ENCODE measurements at places on chromosomes 5 and 9.

DNA sequence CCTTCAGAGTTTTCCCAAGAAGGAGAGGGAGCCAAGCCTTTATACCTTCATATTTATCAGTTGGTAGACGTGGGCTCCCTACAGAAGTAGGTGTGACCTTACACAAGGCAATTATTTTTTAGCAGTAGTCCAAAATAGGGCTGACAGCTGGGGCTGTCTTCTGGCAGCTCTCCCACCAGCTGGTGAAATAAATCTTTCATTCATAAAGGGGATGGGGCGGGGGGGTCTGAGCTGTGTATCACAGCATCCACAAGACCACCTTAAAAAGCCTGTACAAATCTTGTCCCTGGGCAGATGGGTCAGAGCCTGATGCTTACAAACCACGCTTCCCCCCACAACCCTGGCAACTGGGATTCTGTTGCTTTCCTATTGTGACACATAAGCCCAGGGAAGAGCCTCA is 19.7 kb downstream of the CSF2 start:
- DNase-seq, result no peak

DNA sequence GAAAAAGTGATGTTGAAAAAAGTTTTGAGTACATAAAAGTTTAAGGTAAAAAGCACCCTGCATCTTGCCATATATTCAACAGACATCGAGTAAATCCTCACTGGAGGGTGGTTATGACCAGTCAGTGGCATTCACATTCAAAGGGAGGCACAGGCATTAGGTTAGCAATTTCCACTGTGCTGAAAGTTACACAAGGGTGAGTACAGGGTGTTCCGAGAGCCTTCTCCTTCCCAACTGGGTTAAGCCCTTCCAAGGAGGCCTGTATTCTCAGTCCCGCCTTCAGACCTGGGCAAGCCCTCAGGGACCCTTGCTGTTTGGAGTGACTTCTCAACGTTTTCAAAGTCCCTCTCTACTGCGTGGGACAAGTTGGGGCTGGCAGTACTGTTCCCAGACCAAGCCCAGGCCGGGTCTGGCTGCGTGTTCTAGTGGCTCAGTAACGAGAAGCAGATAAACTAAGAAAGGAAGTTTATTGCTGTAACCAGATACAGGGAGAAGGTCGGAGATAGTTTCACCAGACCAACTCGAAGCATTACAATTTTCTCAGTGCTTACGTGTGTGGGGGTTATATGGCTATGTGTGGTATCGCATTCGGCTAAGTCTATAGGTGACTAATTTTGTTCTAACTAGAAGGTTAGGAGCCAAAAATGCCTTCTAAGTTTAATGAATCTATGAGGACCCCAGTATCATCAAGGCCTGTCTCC is 13.0 kb upstream of the SETX start:
- no peak for DNase-seq

DNA sequence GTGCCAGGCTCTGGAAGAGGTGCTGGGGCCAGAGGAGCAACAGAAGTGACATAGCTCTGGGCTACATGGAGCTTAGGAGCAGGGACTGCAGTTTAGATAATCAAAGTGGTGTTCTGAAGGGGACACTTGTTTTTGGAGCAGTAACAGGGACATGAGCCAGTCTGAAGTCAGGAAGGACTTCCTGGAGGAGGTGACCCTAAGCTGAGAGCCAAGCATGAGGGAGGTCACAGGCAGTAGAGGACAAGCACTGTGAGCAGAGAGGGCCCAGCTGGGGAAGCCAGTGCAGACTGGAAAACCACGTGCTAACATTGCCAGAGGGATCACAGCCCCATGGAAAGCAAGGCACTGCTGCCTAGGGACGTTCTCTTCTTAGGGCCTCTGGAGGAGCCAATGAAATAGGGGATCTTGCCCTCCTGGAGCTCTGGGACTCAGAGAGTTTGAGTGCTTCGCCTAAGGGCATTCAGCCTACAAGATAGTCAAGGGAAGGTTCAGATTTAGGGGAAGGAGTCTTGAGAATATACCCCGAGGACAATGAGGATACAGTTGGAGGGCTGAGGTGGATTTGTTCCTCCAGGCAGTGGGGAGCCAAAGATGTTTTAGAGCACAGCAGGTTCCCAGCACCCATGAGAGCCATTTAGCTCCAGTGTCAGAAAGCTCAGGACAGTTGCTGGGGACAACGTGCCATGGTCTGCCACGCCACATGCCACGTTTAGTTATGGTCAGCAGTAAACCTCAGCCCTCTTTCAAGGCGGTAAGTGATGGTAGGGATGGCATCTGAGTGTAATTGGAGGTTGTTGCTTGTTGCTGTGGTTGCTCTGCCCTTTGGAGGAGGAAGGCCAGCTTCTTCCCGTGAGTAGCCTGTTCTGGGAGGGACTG is 40.5 kb upstream of the SH3PXD2B start:
- peak; percentile 51 for DNase-seq

DNA sequence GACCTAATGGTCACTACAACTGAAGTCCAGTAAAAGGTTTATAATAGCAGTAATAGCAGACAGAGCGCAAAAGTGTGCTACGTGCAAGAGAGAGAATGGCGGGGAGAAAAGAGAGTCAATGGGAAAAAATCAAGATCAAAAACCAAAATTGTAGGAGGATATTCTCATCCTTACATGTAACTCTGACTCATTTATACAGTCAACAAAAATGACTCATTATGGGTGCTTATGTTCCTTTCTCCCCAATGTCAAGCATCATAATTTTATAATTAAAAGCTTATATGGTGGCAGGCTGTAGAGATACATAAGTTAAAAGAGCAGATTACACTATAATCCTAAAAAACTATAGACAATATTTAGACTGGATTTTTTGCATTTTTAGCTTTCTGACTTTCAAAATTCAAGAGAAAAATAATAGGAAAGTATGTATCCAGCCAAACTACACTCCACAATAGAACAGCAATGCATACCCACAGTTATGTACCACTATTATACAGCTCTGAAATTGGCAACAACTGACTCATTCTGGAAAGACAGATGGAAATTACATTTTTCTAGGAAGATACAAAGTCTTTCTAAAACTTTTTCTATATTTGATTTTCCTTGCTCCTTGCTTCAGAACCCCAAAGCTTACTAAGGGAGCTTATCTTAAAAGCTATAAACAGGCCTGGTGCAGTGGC is 78.4 kb downstream of the PLPP1 start:
- no peak for DNase-seq

DNA sequence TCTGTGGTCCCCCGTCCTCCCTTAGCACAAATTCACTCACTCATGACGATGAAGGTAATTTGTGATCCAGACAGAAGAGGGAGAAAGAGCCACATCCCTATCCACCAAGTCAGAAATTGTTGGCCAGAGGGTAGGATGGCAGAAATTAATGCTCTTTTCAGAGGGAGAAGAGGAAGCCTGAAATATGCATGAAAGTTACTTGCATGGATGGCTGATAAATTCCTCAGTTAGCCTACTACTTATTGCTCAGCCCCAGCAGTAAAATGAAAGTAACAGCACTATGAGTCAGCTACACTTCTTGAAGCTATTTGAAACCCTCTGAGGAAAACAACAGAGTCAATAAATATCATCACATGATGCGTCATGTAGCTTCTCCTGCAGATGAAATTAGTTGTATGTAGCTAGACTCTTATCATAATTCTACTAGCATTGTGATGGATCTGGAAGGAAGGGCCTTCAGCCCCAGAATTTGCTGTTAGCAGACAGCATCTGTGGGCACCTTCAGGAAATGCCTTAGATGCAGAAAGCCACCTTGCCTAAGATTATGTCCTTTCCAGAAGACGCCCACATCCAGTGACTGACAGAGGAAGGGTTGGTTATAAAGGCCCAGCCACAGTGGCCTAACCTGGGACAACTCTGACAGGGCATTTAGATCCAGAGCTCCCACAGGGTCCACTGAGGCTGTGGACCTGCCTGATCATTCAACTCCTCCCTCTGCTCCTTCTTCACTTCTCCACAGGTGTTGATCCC is 81.2 kb upstream of the CCDC112 start:
- no peak for DNase-seq

DNA sequence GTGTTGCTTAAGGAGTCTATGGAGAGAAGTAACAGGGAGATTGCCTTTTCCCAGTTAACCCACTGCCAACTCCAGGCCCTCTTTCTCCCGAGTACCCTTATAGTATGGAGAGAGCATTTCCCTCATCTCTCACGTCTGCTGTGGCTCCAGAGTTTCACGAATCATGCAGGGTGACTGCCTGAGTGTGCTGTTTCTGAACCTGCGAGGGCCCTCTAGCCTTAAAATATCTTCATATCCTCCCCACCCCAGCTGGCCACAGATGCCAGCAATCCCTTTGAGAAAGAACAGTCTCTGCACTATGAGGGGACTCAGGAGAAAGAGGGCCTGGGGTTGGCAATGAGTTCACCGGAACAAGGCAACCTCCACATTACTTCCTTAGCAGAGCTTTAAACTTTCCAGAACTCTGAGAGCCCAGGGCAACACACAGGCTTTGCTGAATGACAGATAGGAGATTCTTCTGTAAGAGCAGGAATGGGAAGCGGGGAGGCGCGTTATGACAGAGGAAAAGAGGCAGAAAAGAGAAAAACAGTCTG is 81.6 kb upstream of the ANKH start:
- no peak for DNase-seq

DNA sequence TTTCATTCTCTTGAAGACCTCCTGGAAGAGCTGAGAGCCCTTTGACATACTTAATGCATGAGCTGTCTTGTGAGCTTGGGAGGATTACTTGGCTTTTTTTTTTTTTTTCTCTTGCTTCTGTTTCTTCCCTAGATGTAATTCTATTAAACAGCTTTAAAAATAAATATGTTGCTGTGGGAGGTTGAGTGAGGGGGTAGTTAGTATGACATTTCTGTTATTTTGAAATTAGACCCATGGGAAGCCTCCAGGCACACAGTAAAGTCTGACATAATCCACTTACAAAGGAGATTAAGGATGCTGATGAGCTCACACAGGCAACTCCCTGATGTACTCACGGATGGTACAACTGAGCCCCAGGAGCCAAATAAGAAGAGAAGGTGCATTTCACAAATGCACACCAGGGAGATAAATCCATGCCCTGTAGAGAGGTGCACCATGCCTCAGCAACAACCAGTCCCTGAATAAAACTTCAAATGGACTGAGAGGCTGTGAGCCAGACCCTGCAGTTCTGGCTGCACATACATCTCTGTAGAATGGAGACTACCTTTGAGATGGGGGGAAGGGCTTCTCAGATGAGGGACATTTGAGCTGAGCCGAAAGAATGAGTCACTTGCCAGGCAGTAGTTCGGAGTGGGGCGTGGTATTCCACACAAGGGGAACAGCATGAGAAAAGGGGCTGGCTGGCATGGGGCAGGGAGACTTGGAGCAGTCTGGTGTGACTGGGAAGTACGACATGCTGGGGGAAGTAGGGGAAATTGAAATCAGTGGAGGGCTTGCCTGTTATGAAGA is 68.7 kb downstream of the ACTL7B start:
- DNase-seq, result no peak

GRCh38 chr5:136749016-136749415 is 383.7 kb upstream of the TRPC7 start:
- no peak for DNase-seq

- no peak for DNase-seq
These were observed 626 bp downstream of the OR13C2 start for GRCh38 chr9:104604801-104605200.

GRCh38 chr9:136488247-136489214 is 5.7 kb upstream of the SEC16A start:
- DNase-seq, result no peak

- no peak for DNase-seq
These were observed 517.0 kb downstream of the AGTPBP1 start for GRCh38 chr9:85224729-85225128.

DNA sequence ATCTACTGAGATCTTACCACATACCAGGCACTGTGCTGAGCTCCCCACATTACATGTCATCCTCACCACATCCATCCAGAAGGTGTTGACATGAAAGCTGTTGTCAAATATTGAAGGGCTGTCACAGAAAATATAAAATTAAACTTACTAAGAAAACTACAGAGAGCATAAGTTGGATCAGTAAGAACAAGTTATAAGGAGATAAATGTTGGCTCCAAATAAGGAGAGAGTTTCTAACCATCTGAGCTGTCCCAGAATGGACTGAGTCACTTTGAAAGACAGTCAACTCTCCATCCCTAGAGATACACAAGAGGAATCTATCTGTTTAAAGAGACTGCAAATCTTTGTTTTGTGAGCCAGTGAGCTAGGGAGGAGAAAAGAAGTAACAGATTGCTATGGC is 169.8 kb downstream of the DRD1 start:
- DNase-seq, result no peak

- DNase-seq, result no peak
These were observed 1703.8 kb downstream of the MAT2B start for GRCh38 chr5:165209101-165209727.

DNA sequence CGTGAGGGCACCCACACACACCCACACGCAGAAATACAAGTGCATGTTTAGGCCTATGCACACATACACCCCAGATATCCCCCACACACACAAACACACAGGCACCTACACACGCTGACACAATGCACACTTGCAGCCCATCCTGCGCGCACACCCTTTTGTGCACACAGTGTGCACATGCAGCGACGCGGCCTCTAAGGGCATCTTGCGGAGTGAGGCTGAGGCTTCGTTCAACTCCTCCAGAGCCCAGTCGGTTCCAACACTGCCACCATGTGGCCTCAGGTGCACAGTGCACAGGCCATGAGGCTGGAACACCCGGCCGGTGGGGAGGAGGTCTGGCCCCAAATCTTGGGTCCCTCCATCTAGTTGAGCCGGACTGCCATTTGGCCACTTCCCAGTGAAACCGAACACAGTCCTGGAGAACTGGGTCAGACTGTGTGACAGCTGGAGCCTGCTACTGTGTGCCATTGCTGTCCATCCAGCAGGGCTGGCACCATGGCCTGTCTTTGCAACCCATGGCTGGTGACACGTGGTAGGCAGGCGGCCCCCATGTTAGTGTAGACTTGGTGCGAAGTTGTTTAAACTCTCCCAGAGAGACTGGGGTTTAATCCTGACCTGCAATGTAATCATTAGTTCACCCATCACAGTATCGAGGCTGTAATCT is 97.7 kb upstream of the MVB12B start:
- DNase-seq, result peak; percentile 91

- no peak for DNase-seq
These were observed 33.7 kb downstream of the DNAH5 start for GRCh38 chr5:13910637-13911288.

GRCh38 chr9:84189904-84190303 is 150.7 kb downstream of the SLC28A3 start:
- no peak for DNase-seq

GRCh38 chr9:4820168-4820567 is 27.4 kb downstream of the RCL1 start:
- no peak for DNase-seq

Measured in posterior vena cava (tissue), 2 donors.